ENCODE measurements at places on chromosomes 16 and 17. TPM values are rescaled to one million over a fixed set of nuclear protein-coding genes. Genes with fewer than 3 reads are reported as not detected.

GRCh38 chr16:23371368-23371767 lies 69.3 kb downstream of the SCNN1B start:
- DNase-seq = no peak

DNA sequence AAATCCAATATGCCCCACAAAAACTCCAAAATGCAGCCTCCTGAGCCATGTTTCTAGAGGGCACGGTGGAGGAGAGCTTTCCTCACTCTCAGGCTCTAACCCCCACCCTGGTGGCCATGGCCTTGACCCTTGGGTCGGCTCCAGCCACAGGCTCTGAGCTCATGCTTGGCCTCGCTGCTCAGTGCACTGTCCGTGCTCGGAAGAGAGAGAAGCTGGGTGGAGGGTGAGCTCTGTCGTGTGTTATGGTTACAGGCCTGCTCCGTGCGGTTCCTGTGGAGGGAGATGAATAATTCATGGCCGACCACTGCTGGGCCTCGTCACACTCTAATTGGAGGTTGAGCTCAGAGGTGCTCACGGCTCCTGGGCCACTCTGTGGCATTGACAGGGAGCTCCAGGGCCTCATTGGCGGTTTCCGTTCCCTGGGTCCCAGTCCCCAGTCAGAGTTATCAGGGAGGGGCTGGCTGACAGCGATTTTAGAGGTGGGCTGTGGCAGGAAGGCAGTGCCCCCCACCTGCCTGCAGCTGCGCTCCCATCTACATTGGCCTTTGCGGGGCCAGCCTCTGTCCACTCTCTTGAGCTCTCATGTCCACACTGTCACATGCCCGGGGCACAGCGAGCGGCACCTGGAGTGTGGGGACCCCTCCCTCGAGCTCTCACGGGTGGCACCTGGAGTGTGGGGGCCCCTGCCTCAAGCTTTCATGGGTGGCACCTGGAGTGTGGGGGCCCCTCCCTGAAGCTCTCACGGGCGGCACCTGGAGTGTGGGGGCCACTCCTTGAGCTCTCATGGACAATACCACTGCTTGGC lies 24.9 kb downstream of the ACSF3 start:
- DNase-seq = peak; percentile 43

GRCh38 chr16:85477801-85478363 lies 135.2 kb upstream of the GSE1 start:
- no peak for DNase-seq

- DNase-seq = no peak
Measured at GRCh38 chr17:60423865-60424264, 1.6 kb downstream of the CHCT1 start.

DNA sequence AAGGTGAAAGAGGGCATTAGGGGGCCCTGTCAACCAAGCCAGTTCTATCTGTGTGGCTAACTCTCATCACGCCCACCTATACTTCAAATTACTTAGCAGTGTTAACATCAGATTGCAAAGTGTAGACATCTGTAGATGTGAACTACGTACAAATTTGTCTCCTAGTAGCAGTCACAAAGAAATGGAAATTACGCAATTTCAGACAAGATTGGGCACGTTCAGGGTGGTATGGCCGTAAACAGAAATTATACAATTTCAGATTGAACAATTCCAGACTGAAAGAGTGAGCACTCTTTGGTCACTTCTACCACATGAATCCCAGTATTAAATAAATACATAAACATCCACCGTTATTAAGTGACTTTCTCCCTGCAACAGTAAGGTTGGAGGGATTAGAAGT lies 592.7 kb upstream of the PSMD7 start:
- no peak for DNase-seq

The EFCAB5 gene
- total RNA-seq = 0.47 TPM

GRCh38 chr17:48506246-48506645 lies 24.6 kb downstream of the HOXB1 start:
- DNase-seq = no peak

GRCh38 chr17:32518646-32519227 lies 31.9 kb downstream of the CDK5R1 start:
- DNase-seq = no peak

DNA sequence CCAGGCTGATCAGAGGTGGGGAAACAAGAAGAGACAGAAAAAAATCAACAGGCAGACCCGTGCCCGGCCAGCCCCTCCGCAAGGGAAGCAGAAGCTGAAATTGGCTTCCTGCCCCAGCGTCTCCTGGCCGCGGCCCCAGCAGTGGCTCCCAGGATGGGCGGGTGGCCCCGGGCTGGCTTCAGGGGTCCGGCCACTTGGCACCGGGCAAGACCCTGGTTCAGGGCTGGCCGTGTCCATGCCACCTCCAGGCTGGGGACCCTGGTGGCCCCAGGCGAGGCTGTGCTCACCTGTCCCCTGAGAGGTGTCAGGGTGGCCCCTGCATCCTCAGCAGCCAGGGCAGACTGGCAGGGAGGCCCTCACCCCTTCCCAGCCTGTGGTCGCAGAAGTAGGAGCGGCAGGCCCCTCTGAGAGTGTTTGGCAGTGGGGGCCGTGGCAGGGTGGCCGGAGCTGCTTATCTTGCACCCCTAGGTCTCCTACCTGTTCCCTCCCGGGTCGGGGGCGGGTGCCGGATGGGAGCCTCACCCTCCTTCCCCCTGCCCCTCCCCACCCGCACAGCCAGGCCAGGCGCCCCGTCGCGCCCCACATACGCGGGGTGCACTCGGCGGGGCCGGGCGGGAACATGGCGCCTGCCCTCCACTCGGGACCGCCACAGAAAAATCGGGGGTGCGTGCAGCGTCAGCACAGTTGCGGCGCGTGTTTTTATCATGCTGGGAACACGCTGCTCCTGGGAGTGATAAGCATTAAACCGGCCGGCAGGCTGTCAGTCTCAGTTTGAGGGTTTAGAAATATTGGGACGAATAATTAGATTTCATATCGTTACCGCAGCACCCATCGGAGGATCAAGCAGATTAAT lies 46.7 kb upstream of the ZC3H18 start:
- DNase-seq = peak; percentile 70

DNA sequence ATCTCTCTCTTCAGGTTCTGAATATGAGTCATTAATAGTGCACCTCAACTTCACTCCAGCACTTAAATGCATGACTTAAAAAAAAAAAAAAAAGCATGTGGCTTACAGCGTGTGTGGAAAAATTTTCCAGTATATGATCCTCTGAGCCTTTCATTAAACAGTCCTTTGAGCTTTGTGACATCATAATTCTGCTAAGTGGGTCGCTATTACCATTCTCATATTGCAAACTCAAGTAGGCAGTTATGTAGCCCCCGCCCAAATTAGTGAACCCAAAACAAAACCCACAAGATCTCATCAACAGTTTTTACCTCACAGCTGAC lies 672 bp downstream of the CMTR2 start:
- no peak for DNase-seq

DNA sequence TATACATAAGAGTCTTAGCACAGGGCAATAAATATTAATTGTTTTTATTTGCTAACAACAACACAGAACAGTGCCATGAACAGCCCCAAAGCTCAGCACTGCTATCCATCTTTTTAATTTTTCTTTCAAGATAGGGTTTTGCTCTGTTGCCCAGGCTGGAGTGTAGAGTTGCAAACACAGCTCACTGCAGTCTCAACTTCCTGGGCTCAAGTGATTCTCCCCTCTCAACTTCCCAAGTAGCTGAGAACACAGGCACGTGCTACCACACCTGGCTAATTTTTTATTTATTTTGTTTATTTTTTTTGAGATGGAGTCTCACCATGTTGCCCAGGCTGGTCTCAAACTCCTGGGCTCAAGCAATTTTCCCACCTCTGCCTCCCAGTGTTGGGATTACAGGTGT lies 47.6 kb upstream of the AKAP1 start:
- no peak for DNase-seq

The IKZF3 gene
- 1.3 TPM for total RNA-seq

DNA sequence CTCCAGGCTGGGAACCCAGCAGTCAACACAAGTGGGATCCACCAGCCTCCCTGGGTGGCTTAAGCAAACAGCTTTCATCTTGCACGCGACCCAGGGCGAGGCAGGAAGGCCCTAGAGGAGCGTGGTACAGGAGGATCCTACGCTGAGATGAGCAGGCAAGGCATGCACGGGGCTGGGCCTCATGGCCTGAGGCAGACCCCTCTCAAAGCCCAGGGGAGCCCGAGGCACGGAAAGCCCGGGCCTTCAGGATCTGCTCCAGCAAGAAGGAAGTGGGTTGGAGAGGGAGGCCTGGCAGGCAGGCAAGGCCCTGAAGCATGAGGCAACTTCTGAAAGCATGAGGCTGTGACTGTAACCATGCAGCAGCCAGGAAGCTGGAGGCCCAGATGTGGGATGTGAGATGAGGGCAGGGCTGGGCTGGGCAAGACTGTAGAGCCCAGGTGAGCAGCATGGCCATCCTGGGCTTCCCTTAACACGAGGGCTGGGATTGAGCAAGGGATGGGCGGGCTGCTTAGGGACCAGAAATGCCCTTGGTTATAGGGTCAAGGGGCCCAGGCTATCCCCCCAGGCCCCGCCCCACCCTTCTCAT lies 338.7 kb downstream of the C16orf95 start:
- no peak for DNase-seq

The G6PC1 gene
- not detected for total RNA-seq

DNA sequence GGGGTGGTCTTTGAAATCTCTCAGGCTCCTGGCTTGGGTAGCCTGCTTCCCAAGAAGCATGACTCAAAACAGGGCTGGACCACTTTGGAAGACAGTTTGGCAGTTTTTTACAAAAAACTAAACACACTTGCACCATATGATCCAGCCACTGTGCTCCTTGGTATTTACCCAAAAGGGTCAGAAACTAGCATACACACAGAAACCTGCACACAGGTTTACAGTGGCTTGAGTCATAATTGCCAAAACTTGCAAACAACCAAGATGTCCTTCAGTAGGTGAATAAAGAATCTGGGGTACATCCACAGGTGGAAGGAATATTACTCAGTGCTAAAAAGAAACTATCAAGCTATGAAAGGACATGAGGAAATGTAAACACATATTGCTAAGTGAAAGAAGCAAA lies 323.2 kb upstream of the CDH5 start:
- no peak for DNase-seq

The RUNDC3A gene
- 2.5 TPM for total RNA-seq

DNA sequence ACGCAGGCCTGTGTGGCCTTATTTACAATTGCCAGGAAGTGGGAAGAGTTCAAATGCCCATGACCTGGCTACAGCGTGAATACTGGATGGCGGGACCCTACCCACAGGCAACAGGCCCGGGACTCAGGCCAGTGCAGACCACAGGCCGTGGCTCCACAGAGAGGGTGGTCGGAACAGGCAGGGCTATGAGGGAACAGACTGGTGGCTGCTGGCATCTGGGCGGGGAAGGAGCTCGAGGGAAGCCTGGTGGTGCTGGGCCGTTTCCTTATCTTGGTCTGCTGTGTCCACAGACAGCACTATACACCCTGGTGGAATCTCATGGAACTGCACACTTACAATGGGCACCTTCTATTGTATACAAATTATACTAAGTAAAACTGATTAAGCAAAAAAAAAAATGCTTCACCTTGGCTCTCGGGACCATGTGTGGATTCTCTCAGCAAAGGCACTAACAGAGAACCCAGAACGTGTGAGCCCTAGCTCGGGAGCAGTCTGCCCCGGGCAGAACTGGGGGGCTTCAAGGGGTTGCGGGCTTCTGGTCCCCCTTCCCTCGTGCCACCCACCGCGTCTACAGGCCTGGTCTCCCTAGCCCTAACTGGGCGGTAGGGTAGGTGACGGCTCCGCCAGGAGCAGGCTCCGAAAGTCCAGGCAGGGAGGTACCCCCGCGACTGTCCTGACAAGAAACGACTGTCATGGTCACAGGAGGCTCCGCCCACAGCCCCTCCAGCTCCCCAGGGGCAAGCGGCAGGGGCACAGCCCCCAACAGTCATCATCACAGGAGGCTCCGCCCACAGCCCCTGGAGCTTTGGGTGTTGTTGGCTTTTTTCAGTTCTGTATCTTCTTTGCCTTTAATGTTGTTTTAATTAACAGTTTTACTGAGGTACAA lies 21.8 kb downstream of the CEP131 start:
- peak; percentile 68 for DNase-seq

The FOXC2 gene
- 2.6 TPM for total RNA-seq

The HNF1B gene
- total RNA-seq = not detected

- peak; percentile 83 for DNase-seq
Measured at GRCh38 chr17:40442392-40443195, 656 bp upstream of the IGFBP4 start.

GRCh38 chr16:87528690-87529579 lies 36.1 kb upstream of the ZCCHC14 start:
- DNase-seq = no peak

DNA sequence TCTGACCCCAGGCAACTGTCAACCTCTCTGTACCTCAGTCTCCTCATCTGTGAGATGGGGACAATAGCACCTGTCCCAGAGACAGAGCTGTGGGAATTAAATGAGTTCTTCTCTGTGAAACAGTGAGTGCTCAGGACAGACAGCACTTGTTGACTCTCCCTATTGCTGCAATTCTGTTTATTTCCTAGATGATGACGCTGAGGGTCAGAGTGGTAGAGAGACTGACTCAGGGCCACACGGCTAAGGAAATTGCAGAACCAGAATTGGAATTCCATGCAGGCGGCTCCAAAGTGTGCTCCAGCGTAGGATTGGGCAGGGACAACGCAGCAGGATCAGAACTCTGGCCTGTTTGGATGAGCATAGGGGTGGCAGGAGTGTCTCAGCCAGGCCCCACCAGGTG lies 302.2 kb downstream of the C16orf95 start:
- no peak for DNase-seq

The KREMEN2 gene
- not detected for total RNA-seq

DNA sequence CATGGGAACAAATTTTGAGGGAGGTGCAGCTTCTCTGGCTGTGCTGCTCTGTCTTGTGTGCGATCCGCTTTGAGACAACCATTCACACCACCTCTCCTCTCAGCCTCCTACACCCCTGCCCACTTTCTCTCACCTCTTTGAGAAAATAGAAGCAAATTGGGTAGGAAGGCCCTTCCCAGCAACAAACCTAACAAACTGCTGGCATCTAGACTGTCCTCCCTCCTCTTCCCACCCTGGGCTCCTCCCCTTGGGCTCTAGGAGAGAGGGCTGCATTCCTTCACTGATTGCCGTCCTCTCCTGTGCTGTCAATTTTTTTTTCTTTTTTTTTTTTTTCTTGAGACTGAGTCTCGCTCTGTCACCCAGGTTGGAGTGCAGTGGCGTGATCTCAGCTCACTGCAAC lies 13.5 kb downstream of the CDIPT start:
- no peak for DNase-seq

DNA sequence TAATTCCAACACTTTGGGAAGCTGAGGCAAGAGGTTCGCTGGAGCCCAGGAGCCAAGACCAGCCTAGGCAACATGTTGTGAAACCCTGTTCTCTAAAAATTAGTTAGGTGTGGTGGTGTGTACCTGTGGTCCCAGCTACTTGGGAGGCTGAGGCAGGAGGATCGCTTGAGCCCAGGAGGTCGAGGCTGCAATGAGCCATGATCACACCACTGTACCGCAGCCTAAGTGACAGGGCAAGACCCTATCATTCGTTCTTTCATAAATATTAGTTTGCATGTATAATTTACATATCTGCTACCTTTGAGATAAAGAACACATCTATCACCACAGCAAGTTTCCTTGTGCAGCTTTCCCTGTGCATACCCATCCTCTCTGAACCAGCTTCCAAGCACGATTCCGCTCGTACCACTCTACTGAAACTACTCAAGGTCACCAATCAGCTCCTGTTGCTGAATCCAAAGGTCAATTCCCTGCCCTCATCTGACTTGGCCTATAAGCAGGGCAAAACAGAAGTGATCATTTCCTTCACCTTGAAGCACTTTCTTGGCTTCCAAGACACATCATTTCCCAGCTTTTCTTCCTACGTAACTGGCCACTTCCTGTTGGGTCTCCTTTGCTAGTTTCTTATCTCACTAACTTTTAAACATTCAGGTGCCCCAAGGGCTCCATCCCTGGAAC lies 49.1 kb downstream of the GRB2 start:
- no peak for DNase-seq

The CHTF18 gene
- 6.9 TPM for total RNA-seq
